ENCODE measurements at places on chromosomes 16 and 17.

DNA sequence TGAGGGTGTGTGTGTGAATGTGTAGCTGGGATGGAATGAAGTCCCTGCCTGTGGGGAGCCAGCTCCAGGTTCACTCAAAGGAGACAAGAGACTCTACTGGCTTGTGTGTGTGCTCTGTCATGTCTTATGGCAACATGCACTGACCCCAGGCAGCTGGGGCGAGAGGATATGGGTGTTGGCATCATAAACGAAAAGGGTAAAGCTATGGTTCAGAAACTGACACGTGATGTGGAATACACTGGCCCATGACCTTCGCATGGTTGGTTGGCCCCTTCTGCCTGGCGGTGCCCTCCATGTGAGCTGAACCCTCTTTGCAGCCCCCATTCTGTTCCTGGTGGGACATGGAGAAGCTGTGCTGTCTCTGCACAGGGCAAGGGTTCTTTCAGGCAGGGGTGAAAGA is 21.9 kb downstream of the ZNF750 start:
- no peak for DNase-seq

DNA sequence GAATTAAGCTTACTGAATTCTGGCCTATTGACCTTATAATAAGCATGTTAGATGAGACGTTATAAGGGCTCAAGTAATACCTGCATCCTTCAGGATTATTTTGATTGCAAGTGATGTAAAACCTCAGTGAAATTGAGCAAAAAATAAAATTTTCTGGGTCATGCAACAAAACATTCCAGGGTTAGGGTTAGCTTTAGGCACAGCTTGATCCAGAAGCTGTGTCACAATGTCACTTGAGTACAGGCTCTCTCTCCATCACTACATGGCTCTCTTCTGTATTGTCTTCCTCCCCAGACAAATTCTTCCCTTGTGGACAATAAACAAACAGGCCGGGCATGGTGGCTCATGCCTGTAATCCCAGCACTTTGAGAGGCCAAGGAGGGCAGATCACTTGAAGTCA is 3.6 kb upstream of the NUP93 start:
- DNase-seq = no peak

- no peak for DNase-seq
Measured at GRCh38 chr17:39738983-39739884, 1.5 kb downstream of the GRB7 start.

- no peak for DNase-seq
Measured at GRCh38 chr16:83967838-83968305, at the start of gene NECAB2. Gene NECAB2, plus strand, starts transcription at chr16:83968244. Its CDS starts 405 bp downstream, at chr16:83968649.

DNA sequence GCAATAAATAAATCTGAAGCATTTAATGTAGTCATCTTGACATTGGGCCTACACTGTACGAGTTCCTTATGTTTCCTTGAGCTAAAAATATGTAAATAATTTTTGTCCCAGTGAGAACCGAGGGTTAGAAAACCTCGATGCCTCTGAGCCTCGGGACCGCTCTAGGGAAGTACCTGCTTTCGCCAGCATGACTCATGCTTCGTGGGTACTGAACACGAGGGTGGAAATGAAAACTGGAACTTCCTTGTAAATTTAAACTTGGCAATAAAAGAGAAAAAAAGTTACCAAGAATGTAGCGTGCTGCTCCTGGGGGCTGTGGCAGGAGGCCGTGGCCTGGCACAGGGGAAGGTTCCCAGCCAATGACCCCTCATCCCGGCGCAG is 74.1 kb downstream of the SOCS1 start:
- no peak for DNase-seq

DNA sequence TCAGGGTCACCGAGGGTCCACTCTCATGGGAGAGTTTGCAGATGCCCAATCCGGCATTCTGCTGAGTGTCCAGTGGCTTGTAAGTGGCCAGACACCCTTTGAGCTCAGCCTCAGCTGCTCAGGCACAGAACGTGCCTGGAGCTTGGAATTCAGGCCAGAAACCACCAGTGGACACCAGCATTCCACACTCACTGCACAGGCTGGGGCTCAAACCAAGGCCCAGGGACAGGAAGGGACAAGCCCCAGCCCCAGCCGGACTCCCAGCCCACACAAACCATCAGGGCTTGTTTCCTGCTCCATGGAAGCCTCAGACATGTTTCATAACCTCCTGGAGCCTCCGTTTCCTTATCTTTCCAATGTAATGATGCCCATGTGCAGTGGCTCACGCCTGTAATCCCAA is 5.0 kb upstream of the NPRL3 start:
- DNase-seq = no peak

GRCh38 chr17:2008332-2009126 is 16.6 kb downstream of the RTN4RL1 start:
- DNase-seq = no peak

- peak; percentile 99 for DNase-seq
Measured at GRCh38 chr17:81034779-81035520, at the start of gene BAIAP2. Gene BAIAP2, plus strand, starts transcription at chr17:81035151. Its CDS starts 104 bp downstream, at chr17:81035255.

- no peak for DNase-seq
Measured at GRCh38 chr17:56658648-56659047, 65.1 kb downstream of the NOG start.

DNA sequence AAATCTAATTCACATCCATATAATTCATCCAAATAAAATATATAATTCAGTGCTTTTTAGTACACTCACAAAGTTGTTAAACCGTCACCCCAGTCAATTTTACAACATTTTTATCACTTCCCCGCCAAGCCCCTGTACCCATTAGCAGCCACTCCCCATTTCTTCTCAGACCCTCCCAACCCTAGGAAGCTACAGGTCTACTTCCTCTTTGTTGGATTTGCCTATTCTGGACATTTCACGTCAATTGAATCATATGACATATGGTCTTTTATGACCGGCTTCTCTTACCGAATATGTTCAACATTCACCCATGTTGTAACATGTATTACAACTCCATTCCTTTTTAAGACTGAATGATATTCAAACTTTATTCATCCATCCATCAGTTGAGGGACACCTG is 19.9 kb upstream of the MLKL start:
- DNase-seq = no peak

- no peak for DNase-seq
Measured at GRCh38 chr17:18015593-18015992, 23.4 kb downstream of the ATPAF2 start.

DNA sequence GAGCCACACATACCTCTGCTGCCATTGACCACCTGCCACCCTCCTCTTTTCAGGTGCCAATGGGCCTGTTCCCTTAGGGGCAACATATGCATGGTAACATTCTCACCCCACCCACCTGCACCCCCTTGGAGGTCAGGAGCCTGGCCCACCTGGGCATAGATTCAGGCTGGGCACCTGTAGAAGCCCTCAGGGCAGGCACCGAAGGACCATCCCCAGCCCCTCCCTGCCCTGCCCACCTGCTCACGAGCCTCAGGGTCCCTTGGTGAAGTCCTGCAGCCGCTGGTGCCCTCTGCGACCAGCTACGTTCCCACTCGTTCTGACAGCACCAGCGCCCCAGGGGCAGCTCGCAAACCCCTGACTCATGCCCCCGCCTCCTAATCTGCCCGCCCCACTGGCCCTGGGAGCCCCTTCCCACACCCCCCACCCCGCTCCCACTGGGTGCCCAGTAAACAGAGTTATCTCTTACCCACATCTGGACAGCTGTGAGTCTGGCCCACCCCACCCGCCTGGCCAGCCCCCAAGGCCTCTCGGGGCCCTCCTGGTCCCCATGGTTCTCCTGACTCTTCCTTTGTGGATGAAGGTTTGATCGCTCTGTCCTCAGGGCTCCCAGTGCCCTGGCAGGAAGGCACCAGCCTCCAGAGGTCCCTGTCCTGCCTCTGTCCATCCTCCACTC is at the start of gene SLC4A1:
SLC4A1 (minus strand) TSS at position 318 of the 673 bp plus-strand sequence. CDS start 5,269 bp downstream, outside the sequence.
- no peak for DNase-seq

GRCh38 chr17:76930107-76930506 is 61.9 kb downstream of the MGAT5B start:
- no peak for DNase-seq

GRCh38 chr17:35082073-35082657 is 18.7 kb upstream of the RFFL start:
- DNase-seq = no peak

GRCh38 chr17:75205793-75206163 is 299 bp downstream of the NUP85 start:
- no peak for DNase-seq

- no peak for DNase-seq
Measured at GRCh38 chr17:22703204-22703603, 1010.9 kb downstream of the KCNJ18 start.

- no peak for DNase-seq
Measured at GRCh38 chr17:17084317-17084835, 42.1 kb downstream of the MPRIP start.

DNA sequence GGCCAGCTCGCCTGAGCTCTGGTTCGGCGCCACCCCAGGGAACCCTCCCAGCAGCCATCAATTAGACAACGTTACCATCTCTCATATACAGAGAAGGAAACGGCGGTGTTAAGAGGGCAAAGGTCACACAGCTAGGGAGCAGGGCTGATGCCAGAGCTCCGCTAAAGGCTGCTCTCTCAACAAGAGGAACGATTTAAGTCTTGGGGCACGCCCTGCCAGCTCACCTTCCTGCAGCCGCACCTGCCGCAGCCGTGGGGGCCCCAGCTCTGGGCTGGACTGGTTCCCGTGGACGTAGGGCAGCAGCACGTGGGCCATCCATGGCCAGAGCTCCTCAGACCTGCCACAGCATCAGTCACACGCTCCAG is 43.5 kb downstream of the PKD1 start:
- DNase-seq = no peak

DNA sequence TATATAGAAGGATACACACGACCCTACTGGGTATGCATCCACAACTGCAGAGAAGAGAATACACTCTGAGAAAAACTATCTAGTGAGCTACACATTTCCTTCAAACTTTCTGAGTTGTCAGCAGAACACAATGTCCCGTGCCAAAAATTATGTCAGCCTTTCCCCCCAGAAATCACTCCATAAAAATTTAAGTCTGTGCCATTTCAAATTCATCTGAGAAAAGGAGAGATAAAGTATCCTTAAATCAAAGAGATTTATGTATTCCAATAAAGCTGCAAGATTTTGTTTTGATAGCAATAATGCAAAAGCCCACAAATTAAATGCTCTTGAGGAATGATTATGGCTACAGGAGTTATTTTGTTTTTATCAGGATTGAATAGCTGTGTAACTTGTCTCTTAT is 760.1 kb downstream of the CDH11 start:
- DNase-seq = no peak
